ENCODE measurements at places on chromosomes 5 and 9. TPM values are rescaled to one million over a fixed set of nuclear protein-coding genes. Genes with fewer than 3 reads are reported as not detected.

The DNAH5 gene
- total RNA-seq, result 0.49 TPM

The LHX2 gene
- not detected for total RNA-seq

The IL4 gene
- not detected for total RNA-seq

The PDLIM4 gene
- 77.6 TPM for total RNA-seq

The DMRT3 gene
- total RNA-seq, result not detected

The SCGB3A2 gene
- total RNA-seq, result not detected

The FGF10 gene
- not detected for total RNA-seq

The RUSC2 gene
- 16.7 TPM for total RNA-seq

The IFNA2 gene
- total RNA-seq, result not detected

The CAMK2A gene
- total RNA-seq, result not detected

The AP3S1 gene
- 66.8 TPM for total RNA-seq

All from pulmonary artery endothelial cell (primary cell).